Activated CD8-positive, alpha-beta memory T cell treated with anti-CD3 and anti-CD28 coated beads for 24 hours (primary cell): ENCODE measurements at places on chromosomes 6 and 20.

DNA sequence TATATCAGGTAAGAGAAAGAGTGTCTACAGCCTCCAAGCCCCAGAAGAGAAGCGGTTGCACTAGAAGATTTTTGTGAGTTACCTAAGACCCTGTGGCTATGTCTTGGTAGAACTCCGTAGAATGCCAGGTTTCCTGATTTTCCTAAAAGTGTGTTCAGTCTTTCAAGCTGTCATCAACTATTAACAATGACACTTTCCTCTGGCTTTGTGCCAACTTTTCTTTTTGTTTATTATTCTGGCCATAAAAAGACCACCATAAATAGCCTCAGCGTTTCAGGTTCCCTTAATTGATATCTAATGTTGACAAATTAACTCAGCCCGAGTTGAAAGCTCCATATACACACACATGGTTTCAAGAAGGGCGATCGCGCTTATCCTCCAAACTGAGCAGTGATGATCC lies 1.2 kb downstream of the PAK5 start:
- no peak for DNase-seq

DNA sequence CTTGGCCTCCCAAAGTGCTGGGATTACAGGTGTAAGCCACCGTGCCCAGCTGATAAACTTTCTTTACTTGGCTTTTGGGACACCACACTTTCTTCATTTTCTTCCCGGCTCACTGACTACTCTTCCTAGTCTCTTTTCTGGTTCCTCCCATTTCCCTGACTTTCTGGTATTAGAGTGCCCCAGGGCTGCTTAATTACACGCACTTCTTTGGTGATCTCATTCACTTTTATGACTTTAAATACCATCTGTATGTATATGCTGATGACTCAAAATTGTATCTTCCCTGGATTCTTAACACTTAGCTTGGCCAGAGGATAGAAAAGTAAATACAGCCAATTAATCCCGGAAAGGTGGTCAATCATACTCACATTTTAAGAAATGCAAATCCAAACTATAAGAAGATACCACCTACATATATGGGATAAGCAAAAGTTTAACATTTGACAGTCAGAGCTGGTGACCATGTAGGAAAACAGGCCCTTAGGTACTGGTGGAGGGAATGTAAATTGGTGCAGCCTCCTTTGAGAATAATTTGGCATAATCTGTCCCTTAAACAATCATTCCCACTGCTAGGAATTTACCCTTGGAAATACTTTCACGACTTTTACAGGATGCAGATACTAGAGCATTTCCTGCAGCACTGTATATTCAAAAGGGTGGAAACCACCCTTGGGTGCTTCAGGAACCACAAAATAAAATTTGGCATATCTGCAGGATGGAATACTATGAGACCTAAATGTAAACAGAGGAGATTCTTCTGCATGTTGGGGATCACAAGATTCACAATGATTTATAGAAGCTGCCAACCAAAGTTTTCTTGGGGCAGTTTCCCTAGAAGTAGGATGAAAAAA lies 9.4 kb upstream of the NANP start:
- no peak for DNase-seq

GRCh38 chr20:42747765-42748411 lies 441.8 kb downstream of the PTPRT start:
- no peak for DNase-seq

GRCh38 chr6:155223646-155224451 lies 40.0 kb upstream of the CLDN20 start:
- peak; percentile 62 for DNase-seq

DNA sequence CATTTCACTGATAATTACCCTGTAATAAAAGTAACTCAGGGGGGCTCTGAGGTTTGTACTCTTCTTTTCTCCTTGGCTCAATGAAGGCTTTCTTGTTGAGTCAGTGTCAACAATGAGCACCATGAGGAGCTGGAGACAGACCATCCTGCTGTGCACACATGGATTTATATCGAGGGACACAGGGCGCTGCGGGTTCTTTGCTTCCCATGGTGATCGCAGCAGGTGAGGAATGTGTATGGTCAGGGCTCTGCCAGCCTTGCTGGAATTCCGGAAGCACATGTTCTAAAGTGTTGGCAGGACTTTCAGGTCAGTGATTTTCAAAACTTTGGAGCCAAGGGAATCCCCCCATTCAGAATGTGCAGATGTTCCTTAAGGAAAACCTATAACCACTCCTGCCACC lies 27.1 kb downstream of the SMOC2 start:
- no peak for DNase-seq

DNA sequence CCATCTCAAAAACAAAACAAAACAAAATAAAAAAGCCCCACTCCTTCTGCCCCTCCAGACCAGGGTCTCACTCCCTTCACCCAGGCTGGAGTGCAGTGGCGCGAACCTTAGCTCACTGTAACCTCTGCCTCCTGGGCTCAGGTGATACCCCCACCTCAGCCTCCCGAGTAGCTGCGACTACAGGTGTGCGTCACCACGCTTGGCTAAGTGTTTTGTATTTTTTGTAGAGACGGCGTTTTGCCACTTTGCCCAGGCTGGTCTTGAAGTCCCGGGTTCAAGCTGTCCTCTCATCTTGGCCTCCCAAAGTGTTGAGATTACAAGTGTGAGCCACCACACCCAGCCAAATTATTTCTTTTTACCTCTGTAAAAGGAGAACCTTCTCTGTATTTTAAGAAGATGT lies 110.1 kb downstream of the NCOA3 start:
- no peak for DNase-seq

GRCh38 chr6:152529369-152529768 lies 107.8 kb downstream of the SYNE1 start:
- DNase-seq, result no peak

DNA sequence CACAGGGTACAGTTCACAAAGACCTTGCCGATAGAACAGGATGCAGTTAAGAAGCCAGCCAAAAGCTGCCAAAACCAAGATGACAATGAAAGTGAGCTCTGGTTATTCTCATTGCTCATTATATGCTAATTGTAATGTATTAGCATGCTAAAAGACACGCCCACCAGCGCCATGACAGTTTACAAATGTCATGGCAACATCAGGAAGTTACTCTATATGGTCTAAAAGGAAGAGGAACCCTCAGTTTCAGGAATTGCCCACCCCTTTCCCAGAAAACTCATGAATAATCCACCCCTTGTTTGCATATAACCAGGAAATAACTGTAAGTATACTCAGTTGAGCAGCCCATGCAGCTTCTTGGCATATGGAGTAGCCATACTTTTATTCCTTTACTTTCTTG lies 748.7 kb downstream of the QKI start:
- no peak for DNase-seq

- DNase-seq, result no peak
These were observed 6.6 kb downstream of the HTR1E start for GRCh38 chr6:86943819-86944407.

GRCh38 chr20:48471759-48472408 lies 355.9 kb downstream of the PREX1 start:
- no peak for DNase-seq

- DNase-seq, result peak; percentile 71
These were observed 2.0 kb downstream of the CEBPB start for GRCh38 chr20:50192364-50193198.

DNA sequence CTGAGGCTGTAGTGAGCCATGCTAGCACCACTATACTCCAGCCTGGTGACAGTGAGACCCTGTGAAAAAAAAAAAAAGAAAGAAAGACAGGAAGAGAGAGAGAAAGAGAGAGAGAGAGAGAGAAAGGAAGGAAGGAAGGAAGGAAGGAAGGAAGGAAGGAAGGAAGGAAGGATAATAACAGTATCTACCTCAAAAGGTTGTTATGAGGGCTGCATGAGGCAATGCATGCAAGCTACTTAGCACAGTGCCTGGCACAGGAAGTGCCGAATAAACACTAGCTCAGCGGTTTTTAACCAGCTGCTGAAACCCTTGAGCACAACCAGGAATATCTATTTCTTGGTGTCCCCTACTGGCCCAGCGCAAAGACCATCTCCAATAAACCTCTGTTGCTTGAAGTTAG lies 62.3 kb upstream of the TBC1D7 start:
- no peak for DNase-seq

GRCh38 chr6:151655099-151655498 lies 152.4 kb upstream of the ESR1 start:
- DNase-seq, result no peak

GRCh38 chr6:149080511-149080910 lies 237.0 kb upstream of the TAB2 start:
- no peak for DNase-seq

DNA sequence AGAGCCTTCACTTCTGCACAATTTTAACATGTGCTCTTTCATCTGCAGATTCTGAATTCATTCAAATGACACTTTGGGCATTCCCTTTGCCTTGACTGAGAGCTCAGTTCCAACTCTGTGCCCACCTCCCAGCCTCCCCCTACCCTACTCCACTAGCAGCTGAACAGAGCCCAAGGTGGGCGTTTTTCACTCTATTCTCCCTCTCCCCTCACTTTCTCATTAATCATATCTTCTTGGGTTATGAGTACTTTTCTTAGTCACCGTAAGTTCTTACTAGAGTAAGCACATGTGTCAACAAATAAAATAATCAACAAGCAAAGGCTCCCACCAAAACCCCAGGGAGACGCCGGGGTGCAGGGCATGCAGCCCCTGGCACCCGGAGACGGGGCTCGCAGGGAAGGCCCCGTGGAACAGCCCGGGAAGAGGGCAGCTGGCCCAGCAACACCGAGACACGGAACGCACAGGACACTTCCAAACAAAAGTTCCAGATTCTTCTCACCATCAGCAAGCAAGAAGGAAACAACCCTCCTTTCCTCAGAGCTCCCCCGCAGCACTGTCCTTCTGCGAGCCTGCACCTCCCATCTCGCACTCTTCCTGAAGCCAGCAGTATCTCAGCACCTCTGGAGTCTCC lies 34.1 kb downstream of the TAF4 start:
- DNase-seq, result no peak

- no peak for DNase-seq
These were observed 44.8 kb downstream of the INSM1 start for GRCh38 chr20:20412750-20413149.

- DNase-seq, result no peak
These were observed 55.9 kb upstream of the SYNJ2 start for GRCh38 chr6:157925771-157926170.
